ENCODE measurements at places on chromosomes 16 and 17. TPM values are rescaled to one million over a fixed set of nuclear protein-coding genes. Genes with fewer than 3 reads are reported as not detected.

DNA sequence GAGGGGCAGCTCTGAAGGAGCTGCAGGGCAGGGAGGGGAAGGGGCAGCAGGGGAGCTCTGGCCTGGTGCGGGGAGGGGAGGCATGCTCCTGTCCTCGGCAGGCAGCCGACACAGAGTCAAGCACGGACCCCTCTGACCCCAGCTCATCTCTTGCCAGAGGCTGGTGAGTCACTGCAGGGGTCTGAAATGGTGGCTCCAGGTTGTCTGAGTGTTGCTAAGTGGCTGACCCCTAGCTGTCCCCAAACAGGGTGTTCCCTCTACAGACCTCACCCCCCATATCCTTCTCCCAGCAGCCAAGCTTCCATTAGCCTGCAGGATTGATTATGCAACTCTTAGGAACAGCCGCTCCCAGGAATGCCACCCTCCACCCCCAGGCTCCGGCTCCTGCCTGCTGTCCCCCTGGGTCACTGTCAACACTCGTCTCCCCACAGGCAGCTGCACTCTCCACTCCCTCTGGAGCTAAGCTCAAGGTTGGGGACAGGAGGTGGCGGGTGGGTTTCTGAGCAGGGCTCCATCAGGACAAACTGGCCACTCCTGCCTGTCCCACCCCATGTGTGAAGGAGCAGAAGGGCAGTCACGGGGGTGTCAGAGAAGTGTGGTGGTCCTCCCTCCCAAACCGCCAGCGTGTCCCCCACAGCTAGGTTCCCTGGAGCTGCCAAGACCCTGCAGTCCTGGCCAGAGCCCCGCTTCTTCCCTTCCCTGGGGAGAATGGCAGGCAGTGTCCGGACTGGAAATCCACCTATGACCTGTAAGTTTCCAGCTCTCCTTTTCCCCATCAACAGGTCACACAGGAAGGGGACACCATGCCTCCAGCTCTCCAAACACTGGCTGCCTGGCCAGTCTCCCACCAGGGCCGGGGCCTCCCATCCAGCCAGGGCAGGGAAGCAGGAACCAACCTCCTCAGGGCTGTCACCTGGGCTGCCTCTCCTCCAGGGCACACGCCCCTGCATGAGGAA lies 1.0 kb downstream of the MYLK3 start:
- no peaks in the 10 kb centered on the region for H3K36me3 ChIP-seq
- H3K27ac ChIP-seq: peak overlapping the region; percentile 92
- peak overlapping the region; percentile 55 for H3K4me3 ChIP-seq
- peak; percentile 58 for DNase-seq
- no peaks in the 10 kb centered on the region for H3K27me3 ChIP-seq
- H3K4me1 ChIP-seq: peaks cover 45% of the 10 kb centered on the region

GRCh38 chr16:8634991-8635736 lies 13.7 kb downstream of the METTL22 start:
- no peak overlapping the region for H3K27ac ChIP-seq
- H3K27me3 ChIP-seq: no peaks in the 10 kb centered on the region
- peaks cover 27% of the 10 kb centered on the region for H3K36me3 ChIP-seq
- no peak for DNase-seq
- no peaks in the 10 kb centered on the region for H3K4me1 ChIP-seq

The C17orf67 gene
- total RNA-seq: 0.96 TPM

GRCh38 chr17:81537343-81537855 lies 9.2 kb downstream of the FSCN2 start:
- H3K36me3 ChIP-seq: no peaks in the 10 kb centered on the region
- peaks cover 13% of the 10 kb centered on the region for H3K4me1 ChIP-seq
- H3K4me3 ChIP-seq: no peak overlapping the region
- H3K27me3 ChIP-seq: peaks cover 41% of the 10 kb centered on the region
- H3K27ac ChIP-seq: no peak overlapping the region

- H3K4me1 ChIP-seq: no peaks in the 10 kb centered on the region
- H3K36me3 ChIP-seq: peaks cover 32% of the 10 kb centered on the region
- no peak overlapping the region for H3K4me3 ChIP-seq
- no peak overlapping the region for H3K27ac ChIP-seq
- DNase-seq: no peak
Observed at GRCh38 chr17:37026531-37026869, 77.7 kb downstream of the AATF start.

GRCh38 chr17:64278614-64279013 lies 15.6 kb upstream of the TEX2 start:
- peaks cover 46% of the 10 kb centered on the region for H3K4me1 ChIP-seq
- no peaks in the 10 kb centered on the region for H3K36me3 ChIP-seq
- H3K27ac ChIP-seq: no peak overlapping the region

DNA sequence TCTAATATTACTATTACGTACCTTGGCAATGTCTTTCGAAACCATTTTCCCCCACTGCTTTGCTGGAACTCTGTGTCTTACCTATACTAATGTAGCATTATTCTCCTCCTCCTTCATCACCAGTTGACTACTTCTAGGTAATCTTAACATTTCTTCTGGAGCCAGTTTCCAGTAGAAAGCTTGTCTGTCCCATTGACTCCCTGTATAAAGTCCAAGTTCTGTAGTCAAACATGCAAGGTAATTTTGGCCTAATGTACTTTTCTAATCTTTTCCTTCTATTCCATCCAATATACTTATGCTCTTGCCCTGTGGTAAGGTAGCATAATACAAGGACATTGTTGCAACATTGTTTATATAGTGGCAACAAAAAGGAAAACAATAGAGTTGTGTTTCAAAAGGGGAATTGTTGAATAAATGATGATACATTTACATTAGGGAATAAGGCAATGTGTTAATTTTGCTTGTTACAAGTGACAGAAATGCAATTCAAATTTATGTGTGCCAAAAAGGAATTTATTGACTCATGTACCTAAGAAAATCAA lies 27.9 kb downstream of the OMG start:
- H3K4me1 ChIP-seq: peaks cover 34% of the 10 kb centered on the region
- no peaks in the 10 kb centered on the region for H3K36me3 ChIP-seq
- H3K27ac ChIP-seq: no peak overlapping the region

The RTN4RL1 gene
- 2.8 TPM for total RNA-seq

The ITGAD gene
- total RNA-seq: not detected

GRCh38 chr16:69859105-69859989 lies 91.8 kb upstream of the CLEC18A start:
- H3K27ac ChIP-seq: peak overlapping the region; percentile 87
- no peaks in the 10 kb centered on the region for H3K36me3 ChIP-seq
- H3K4me3 ChIP-seq: no peak overlapping the region
- peak; percentile 24 for DNase-seq

The CD7 gene
- 0.30 TPM for total RNA-seq

DNA sequence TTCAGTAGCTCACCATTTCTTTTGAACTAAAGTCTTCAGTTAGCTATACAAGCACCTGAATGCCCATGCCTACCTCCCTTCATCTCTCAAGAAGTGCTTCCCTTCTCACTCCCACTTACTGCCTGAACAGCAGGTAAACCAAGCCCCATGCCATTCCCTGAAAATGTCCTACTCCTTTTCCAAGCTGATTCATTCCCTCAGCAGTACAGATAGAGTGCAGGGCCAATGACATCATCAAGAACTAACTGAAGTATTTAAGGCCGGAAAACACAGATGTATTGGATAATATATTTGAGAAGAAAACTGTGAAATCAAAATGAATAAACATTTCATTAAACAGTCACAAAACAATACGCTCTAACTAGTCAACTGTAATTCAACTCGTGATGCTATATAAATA lies 478.8 kb upstream of the CDH11 start:
- H3K27ac ChIP-seq: no peak overlapping the region
- no peaks in the 10 kb centered on the region for H3K27me3 ChIP-seq
- no peak for DNase-seq
- no peak overlapping the region for H3K4me3 ChIP-seq

The C16orf74 gene
- 1.2 TPM for total RNA-seq

- peaks cover 10% of the 10 kb centered on the region for H3K4me1 ChIP-seq
- no peak overlapping the region for H3K27ac ChIP-seq
- no peak for DNase-seq
- no peaks in the 10 kb centered on the region for H3K36me3 ChIP-seq
- no peak overlapping the region for H3K4me3 ChIP-seq
- peaks cover 19% of the 10 kb centered on the region for H3K27me3 ChIP-seq
Observed at GRCh38 chr17:48818361-48818841, 1.4 kb upstream of the TTLL6 start.

DNA sequence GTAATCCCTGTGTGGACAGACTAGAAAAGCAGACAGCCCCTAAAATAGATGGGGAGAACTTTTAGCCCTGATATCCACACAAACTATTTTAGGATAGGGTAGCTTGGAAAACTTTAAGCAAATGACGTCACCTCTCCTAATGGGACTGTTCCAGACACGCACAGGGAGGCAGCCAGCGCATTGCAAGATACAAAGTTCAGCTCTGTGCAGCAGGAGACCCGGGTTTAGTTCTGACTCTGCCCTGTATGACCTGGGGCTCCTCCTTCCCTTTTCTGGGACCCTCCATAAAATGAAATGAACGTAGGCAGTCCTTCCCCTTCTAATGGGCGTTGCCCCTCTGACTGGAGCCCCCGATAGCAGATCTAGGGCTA lies 6.3 kb downstream of the ZNF689 start:
- no peak for DNase-seq
- H3K27me3 ChIP-seq: no peaks in the 10 kb centered on the region
- no peak overlapping the region for H3K4me3 ChIP-seq
- H3K36me3 ChIP-seq: peaks cover 57% of the 10 kb centered on the region
- H3K4me1 ChIP-seq: peaks cover 25% of the 10 kb centered on the region

GRCh38 chr17:8611137-8611536 lies 19.4 kb downstream of the MYH10 start:
- peaks cover 19% of the 10 kb centered on the region for H3K4me1 ChIP-seq
- no peak overlapping the region for H3K4me3 ChIP-seq
- no peak for DNase-seq
- H3K36me3 ChIP-seq: no peaks in the 10 kb centered on the region

DNA sequence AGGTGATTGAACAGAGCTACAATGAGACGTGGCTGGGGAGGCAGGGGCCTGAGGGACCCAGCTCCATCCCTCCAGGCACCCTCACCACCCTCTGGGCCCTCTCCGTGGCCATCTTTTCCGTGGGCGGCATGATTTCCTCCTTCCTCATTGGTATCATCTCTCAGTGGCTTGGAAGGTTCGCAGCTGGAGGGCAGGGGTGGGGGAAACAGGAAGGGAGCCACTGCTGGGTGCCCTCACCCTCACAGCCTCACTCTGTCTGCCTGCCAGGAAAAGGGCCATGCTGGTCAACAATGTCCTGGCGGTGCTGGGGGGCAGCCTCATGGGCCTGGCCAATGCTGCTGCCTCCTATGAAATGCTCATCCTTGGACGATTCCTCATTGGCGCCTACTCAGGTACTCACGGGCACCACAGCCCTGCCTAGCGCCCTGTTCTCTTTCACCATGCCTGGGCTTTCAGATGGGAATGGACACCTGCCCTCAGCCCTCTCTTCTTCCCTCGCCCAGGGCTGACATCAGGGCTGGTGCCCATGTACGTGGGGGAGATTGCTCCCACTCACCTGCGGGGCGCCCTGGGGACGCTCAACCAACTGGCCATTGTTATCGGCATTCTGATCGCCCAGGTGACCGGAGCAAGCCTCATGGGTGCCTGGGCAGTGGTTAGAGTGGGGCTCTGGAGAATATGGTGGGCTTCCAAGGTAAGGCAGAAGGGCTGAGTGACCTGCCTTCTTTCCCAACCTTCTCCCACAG lies 2.1 kb downstream of the SLC2A4 start:
- DNase-seq: no peak
- peaks cover 22% of the 10 kb centered on the region for H3K4me1 ChIP-seq
- no peaks in the 10 kb centered on the region for H3K27me3 ChIP-seq
- H3K36me3 ChIP-seq: peaks cover 7% of the 10 kb centered on the region

DNA sequence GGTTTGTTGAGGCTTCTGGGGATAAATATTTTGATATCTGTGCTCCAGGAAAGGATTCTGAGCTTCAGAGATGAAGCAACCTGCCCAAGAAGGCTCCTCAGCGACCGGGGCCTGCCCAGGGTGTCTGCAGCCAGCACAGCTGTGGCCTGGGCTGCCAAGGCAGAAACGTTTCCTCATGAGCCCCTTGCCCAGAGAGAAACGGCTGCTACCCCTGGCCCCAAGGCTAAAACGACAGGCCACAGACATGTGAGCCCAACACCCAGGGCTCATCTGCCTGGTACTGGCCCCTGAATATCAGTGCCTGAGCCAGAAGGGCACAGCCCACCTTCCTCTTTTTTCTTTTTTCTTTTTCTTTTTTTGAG lies 45.4 kb upstream of the RASD1 start:
- DNase-seq: peak; percentile 5
- H3K27me3 ChIP-seq: no peaks in the 10 kb centered on the region
- H3K27ac ChIP-seq: no peak overlapping the region
- peaks cover 15% of the 10 kb centered on the region for H3K4me1 ChIP-seq
- no peaks in the 10 kb centered on the region for H3K36me3 ChIP-seq
- H3K4me3 ChIP-seq: no peak overlapping the region

DNA sequence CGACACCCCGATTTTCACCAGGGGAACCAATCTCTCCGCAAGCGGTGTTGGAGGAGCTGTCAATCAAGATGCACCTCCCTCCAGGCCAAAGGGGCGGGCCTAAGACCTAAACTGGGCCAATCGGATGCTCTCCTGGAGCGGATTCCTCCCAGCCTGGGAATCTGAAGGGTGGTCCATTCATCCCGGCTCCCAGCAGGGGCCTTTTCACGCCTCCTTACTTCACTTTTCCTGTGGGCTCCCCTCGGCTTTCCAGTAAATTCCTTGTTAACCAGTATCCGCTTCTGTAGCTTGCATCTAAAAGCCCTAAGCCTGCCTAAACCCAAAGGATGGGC lies 17.1 kb downstream of the C16orf74 start:
- H3K4me3 ChIP-seq: no peak overlapping the region
- DNase-seq: no peak

The ZNF385C gene
- 0.24 TPM for total RNA-seq

The LIG3 gene
- total RNA-seq: 17.6 TPM

GRCh38 chr17:10285896-10286295 lies 86.9 kb downstream of the MYH13 start:
- H3K27ac ChIP-seq: no peak overlapping the region
- H3K36me3 ChIP-seq: no peaks in the 10 kb centered on the region
- peaks cover 26% of the 10 kb centered on the region for H3K27me3 ChIP-seq
- no peak overlapping the region for H3K4me3 ChIP-seq
- no peaks in the 10 kb centered on the region for H3K4me1 ChIP-seq
- no peak for DNase-seq

The PPY gene
- total RNA-seq: not detected

DNA sequence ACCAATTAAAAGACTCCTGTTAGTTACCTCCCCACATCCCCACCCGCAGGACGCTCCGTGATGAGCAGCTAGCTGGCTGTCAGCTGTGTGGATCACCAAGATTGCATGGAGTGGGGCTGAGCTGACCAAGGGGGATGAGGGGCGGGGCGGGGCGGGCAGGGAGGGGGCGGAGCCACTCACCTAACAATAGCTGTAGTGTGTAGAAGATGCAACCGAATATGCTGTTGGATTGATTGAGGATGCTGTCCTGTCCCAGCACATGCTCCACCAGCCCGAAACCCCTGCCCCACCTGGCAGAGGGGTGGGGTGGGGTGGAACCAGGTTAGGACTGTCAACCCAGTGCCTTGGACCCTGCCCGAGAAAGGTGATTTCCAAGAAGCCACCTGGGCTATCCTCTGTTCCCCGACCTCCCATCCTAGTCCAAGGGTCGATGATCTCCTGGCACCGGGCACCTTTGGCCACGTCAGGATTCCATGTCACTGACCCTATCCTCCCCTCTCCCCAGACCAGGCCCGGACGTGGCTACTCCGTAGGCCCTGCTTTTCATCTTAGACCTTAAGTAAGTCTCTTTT lies 1.4 kb downstream of the VKORC1 start:
- peak overlapping the region; percentile 93 for H3K4me3 ChIP-seq
- no peak overlapping the region for H3K27ac ChIP-seq
- H3K4me1 ChIP-seq: peaks cover 20% of the 10 kb centered on the region
- no peaks in the 10 kb centered on the region for H3K36me3 ChIP-seq

- no peak overlapping the region for H3K27ac ChIP-seq
- no peaks in the 10 kb centered on the region for H3K36me3 ChIP-seq
- DNase-seq: peak; percentile 46
- no peaks in the 10 kb centered on the region for H3K4me1 ChIP-seq
Observed at GRCh38 chr16:55703003-55704001, 47.5 kb downstream of the SLC6A2 start.
